ENCODE measurements at places on chromosomes 13 and 19.

DNA sequence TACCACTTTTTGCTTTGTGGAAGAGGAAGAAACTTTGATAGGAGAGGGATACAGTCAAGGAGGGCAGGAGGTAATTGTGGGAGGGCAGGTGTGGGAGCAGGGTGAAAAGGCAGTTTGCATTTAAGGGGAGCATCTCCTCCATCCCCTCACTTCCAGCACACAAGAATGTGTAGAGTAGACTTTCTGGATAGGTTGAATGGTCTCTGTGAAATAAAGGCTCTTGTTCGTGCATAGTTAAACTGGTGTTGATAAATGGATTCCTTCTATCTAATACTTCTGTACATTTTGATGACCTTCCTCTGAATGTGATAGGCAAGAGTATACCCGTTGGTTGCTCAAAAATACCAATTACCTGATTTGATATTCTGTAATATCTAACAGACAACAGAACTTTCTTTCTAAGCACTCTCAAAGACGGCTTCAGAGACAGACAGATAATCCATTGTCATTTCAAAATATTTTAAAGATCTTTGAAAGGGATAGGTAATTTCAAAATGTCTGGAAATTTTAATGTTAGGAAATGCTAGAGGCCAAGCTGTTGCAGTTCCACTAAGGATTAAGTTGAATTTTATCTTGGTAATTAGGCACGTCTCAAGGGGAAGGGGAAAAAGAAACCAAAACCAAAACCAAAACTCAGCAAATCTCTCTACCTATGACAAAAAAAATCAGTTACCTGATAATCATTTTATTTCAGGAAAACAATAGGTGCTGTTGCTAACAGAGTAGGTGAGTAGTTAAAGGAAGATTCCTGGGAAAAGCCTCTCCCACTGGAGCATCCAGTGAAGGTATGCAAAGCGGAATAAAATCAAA, 302.6 kb downstream of the COG6 start:
- no peak for DNase-seq

DNA sequence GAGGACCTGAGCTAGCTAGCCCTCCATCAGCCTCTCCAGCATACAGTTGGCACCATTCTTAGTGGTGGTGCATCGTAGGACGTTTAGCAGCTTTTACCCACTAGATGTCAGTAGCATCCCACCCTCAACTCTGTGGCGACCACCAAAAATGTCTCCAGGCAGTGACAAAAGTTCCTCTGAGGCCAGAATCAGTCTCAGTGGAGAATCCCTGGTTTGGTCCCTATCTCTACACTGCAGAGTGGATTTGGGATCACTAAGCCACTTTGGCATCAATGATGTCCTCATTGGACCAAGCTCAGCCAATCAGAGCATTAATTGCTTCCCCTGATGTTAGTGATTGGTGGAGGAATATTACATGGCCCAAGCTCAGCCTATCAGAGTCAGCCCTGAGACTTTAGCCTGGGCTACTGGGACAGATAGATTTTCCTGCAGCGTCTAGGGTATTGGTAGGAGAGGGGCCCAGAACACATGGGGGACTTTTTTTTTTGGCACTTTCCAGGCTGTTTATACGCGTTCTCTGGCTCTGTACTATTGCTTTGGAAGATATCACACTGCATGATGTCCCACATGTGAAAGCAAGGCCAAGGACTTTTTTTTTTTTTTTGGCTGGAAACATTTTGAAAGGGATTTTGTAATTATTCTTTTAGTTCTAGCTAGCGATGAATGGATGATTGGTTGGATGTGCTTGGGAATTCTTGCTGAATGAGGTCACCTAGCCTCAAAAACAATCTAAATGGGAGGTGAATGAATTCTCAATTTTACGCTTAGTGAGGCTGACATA, 7.0 kb downstream of the TMEM221 start:
- DNase-seq = no peak

GRCh38 chr13:21012841-21013681, 48.3 kb downstream of the LATS2 start:
- DNase-seq = no peak

GRCh38 chr19:30879736-30880135, 469.5 kb downstream of the TSHZ3 start:
- DNase-seq = no peak

DNA sequence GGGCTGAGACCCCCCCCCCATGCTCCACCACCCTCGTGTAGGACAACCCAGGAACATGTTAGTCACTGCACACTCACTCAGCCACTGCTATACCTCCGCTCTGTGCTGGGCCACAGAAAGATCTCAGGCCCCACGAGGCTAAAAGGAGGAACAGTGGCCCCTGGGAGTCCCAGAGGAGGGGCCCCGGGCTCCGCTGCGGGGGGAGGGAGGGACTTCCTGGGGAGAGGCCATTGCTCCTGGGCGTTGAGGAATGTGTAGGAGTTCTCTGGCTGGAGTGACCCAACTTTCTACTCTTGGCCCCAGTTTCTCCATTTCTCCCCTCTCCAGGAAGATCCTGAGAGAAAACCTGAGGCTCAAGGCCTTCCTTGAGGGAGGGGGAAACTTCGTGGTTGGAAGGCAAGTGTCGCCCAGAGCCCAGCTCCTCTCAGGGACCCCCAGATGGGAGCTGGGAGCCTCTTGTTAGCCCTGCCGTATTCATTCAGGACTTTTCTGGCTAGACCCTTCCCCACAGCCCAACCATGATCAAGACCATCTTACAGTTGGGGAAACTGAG, 13.6 kb downstream of the ONECUT3 start:
- no peak for DNase-seq

Data from iPS DF 6.9 (cell line).